Activated CD8-positive, alpha-beta T cell treated with anti-CD3 and anti-CD28 coated beads, Interleukin-2, amount 10 ng/mL, durations not matched to agents 7 days and 5 days (primary cell): ENCODE measurements at places on chromosomes 2 and 18. TPM values are rescaled to one million over a fixed set of nuclear protein-coding genes. Genes with fewer than 3 reads are reported as not detected.

DNA sequence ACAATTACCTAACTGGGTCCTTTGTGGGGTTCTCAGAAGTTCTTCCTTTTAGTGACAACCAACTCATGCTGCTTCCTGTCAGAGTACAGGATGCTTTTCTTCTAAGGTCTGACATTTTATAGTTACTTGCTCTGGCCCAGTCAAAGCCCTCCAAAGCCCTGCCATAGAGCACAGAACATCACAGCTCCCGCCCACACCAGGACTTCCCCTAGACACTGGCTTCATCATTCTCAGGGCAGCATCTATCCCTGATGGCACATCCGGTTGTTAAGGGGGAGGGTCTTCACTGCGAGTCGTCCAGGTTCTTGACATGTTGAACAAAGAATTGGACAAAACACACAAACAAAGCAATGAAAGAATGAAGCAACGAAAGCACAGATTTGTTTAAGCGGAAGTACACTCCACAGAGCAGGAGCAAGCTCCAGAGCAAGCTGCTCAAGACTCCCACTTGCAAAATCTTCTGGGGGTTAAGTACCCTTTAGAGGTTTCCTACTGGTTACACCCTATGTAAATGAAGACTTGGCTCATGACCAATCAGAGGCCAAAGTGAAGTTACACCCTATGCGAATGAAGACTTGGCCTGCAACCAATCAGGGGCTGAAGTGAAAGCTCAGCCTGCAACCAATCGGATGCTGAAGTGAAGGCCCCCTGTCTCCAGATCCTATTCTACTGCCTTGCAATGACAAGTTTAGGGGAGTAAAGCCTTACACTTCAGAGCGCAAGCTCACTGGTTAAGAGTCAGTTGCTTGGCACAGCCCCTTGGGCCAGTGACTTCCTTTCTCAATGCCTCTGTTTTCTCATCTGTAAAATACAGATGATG lies 79.0 kb downstream of the HDAC4 start:
- DNase-seq, result peak; percentile 75

- no peak for DNase-seq
Observed at GRCh38 chr2:36530983-36531354, 67.0 kb downstream of the FEZ2 start.

DNA sequence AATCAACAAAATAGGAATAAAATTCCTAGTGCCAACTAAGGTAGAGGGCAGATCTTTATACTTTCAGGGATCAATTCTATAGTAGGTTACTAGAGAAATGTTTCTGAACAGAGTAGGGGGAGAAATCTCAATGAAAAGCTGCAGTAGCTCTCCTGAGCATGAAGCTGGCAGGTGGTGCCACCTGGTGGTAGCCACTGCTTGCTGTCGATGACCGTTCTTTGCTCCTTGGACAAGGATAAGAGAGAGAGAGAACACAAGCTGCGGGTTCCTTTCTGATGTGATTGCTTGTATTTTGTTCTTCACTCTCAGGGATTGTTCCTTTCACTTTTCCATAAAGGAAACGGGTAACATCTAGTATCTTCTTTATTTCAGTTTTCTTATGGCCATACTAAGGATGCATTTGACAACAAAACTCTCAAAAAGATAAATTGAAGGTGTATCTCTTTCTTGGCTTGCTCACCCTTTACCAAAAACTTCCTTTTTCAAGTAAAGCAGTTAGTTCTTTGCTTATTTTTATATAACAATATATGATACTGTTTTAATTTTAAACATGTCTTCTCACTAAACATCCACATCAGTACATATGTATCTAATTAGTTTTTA lies 18.6 kb upstream of the MRPL19 start:
- DNase-seq, result peak; percentile 70

GRCh38 chr2:109256921-109257320 lies 127.9 kb downstream of the SH3RF3 start:
- no peak for DNase-seq

- DNase-seq, result no peak
Observed at GRCh38 chr2:218859988-218860831, 605 bp downstream of the WNT6 start.

DNA sequence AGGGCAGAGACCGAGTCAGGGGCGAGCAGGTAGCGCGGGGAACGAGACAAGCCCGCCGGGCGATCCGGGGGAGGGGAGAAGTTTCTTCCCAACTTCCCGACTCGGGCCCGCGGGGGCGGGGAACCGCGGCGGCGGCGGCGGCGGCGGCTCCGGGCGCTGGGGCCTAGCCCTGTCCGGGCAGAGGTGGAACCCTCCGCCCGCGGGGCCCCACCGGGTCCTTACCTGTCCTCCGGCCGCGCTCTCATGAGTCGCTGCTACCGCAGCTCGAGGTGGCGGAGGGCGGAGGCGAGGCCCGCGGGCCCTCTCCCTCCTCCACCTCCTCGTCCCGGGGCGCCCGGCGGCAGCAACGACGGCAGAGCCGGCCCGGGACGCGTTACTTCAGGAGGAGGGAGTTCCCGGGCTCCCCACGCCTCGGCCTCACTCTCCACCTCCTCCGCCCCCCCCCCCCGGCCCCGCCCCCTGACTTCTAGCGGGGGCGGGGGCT lies at the start of gene YES1:
Gene YES1, minus strand, starts transcription at position 351 of the 484 bp plus-strand sequence. CDS start 55,415 bp downstream, outside the sequence.
- no peak for DNase-seq

NOL4 gene
- not detected for total RNA-seq

DNA sequence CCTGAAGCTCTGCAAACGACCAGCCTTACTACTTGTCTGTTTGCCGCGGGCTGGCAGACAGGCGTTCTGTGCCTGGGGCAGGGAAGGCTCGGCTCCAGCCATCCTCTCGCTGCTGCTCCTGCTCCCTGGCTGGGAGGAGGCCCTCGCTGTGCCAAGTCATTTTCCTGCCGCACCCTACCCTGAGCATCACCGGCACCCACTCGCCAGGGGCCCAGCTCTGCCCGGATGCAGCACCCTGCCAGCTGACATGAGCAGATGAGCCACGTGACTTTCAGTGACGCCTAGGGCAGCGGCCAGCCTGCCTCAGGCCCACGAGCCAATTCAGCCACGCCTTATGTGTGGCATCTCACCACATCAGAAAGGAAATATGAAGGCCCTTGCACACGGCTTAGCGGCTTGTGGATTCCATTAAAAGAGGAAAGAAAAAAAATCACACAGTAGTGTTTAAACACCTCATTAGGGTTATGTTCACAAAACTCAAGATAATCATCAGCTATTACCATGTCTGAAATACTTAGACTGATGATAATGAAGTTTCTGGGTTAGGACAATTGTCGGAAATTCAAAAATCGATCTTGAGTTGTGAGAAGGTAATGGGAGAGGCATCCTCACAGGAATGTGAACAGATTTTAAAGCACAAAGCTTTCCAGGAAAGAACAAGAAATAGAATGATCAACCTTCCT lies 250.5 kb downstream of the TWIST2 start:
- no peak for DNase-seq

CFAP221 gene
- total RNA-seq, result not detected

DNA sequence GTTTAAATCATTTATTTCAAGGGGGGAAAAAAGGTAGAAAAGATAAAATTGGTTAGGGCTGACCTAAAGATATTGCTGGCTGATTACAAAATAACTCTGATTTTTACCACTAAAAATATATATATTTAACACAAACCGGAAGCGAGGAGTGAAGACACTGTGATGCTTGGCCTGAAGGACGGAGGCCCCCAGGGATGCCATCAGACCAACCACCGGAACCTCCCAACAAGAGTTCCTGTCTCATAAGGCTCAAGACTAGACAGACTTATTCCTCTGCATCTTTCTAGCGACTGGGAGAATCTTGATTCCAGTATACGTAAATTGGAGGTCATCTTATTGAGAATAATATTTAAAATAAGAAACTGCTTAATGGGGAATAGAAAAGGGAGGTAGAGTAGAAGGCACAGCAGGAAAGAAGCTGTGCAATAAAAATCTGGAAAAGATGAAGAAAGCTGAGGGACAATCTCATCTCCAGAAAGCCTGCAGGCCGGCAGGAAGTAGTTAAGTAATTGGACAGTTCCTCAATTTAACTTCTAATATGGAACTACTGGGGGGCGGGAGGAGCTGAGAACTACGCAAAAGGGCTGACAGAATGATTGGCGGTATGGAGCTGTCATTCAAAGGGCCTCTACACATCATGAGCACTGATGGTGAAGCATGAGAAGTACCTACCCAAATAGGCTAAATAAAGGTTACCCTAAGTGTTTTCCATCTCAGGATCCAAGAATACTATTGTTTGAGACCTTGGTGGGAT lies 91.1 kb downstream of the DTNB start:
- no peak for DNase-seq

DNA sequence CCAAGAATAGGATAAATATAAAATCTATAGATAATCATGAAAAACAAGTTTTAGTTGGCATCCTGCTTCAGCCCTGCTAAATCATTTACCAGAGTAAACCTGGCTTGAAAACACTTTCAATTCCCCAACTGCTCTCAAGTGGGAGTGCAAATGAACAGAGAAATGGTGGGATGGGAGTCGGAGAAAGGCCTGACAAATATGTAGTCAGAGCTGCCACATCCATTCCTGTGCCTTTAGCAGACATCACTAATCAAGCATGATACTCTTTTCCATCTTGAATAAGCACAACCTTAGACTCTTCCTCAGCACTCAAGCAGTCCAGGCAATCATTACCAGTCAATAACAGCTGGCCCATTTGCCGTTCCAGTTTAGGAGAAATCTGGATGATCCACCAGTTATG lies 101.3 kb downstream of the ANKRD44 start:
- DNase-seq, result no peak

AGXT gene
- not detected for total RNA-seq

DNA sequence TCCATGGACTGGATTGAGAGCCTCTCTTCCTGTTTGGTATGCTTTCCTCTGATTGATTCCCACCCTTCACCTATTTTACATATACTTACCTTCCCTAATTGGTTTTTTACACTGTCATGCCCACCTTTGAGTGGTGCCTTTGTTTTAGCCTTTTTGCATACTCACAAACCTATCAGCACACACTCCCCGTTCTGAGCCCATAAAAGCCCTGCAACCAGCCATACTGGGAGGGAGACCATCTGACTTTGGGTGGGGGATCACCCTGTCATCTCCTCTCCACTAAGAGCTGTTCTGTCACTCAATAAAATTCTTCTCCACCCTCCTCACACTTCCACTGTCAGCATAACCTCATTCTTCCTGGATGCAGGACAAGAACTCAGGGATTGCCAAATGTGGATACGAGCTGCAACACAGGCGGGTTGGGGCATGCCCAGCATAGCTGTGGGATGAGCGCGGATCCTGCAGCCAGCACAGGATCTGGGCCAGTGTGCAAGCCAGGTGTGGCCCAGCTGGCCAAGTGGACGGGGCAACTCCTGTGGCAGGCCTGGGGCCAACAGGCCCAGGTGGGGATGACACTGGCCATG lies 9.4 kb upstream of the MOB1A start:
- no peak for DNase-seq

C2orf80 gene
- total RNA-seq, result not detected

DNA sequence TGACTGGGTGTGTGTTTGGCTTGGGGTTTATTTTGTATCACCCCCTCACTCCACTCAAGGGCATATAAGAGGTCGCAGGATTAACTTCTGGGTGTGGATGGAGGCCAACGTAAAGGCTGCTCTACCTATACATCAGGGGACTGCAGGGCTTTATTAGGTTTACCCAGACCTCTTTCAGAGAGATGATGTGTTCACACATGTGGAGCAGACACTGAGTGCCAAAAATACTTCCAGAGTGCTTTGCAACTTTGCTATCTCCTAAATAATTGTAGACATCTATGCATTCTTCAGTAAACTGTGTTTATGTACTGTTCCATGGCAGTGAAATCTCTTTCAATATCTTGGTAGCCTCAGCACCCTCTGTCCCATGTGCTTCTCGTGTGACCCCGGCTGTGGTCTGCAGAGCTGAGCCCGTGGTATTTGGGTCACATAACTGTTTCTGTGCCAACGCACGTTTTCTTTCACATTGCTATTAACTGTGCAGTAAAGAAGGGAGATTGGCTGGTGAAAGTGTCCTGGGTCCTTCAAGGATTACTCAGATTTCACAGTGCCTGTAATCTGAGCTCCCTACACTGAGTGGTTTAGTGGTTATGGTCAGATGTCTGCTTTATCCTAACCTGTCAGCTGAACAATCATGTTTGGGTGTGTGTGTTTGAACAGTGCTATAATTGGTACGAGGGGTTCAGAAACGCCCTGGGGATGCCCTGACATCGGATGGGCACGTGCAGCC lies 208.1 kb downstream of the VAPA start:
- DNase-seq, result no peak

- DNase-seq, result peak; percentile 14
Observed at GRCh38 chr2:46495231-46496030, 16.1 kb downstream of the TMEM247 start.

DNA sequence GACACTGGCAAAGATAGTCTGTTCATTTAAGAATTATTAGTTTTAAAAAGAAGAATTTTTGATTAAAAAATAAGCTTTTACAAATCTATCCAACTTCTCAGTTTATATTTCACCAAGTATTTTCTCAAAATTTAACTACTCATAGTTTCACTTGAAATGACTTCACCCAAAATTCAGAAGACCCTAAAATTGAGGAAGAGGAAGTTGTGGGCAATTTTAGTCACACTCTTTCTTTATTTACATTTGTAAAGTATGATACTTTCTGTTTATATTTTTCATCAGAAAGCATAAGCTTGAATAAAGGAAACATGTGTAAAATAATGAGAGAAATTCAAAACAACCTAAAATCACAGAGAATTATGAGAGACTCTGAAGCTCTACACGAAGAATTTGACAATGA lies 278.8 kb upstream of the MEIS1 start:
- no peak for DNase-seq

TMEM247 gene
- total RNA-seq, result not detected

DNA sequence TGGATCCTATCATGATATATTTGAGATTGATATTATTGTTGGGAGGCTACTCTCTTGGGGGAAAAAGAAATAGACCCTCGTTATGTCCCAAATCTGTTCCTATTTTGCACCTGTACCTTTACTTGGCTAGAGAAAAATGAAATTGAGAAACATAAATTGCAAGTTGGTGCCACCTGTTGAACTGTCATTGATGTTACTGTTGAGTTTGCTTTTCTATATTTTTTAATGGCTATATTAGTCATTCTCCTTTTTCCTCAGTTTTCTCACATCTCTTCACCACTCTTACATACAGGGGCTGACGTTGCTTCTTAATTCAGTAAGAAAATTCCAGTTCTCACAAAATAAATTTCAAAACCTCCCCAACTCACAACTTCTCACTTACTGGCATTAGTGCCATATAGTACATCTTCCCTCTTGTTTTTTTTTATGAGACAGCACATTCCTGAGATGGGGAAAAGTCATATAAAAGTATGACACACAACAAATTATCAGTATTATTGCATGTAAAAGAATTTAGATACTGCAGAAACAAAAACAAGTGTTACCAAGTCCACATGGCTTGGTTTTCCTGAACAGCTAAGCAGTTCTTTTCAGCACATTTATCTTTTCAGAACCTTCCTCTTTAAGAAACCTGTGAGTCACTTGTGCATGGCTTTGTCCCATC lies 348.3 kb upstream of the DSEL start:
- DNase-seq, result no peak
